NCI-H1105 treated with DMSO at 0.1 percent for 48 hours (cell line): ENCODE measurements at places on chromosomes 1 and 21.

DNA sequence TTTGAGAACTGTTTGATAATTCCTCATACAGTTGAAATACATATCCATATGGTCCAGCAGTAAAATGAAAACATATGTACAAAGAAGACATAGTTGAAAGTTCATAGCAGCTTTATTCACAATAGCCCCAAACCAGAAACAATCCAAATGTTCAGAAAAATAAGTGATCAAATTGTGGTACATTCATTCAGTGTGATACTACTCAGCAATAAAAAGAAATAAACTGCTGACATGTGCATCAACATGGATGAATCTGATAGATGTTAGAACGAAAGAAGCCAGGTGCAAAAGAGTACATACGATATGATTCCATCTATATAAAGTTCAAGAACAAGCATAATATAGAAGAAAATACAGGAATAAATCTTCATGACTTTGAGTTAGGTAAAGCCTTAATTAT, 77.2 kb downstream of the EVI5 start:
- DNase-seq, result no peak

GRCh38 chr21:34762786-34763185, 94.0 kb downstream of the CLIC6 start:
- DNase-seq, result no peak

GRCh38 chr1:200072636-200073285, 45.3 kb downstream of the NR5A2 start:
- no peak for DNase-seq

DNA sequence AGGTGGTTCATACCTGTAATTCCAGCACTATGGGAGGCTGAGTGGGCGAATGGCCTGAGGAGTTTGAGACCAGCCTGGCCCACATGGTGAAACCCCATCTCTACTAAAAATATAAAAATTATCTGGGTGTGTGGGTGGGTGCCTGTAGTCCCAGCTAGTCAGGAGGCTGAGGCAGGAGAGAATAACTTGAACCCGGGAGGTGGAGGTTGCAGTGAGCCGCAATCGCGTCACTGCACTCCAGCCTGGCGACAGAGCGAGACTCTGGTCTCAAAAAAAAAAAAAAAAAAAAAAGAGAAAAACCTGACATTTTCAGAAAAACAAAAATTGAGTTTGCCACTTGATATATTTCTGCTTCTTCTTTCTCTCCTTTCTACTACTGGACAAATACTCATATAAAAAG, 24.3 kb downstream of the CA6 start:
- no peak for DNase-seq

GRCh38 chr1:211335522-211336157, 9.0 kb downstream of the TRAF5 start:
- no peak for DNase-seq

DNA sequence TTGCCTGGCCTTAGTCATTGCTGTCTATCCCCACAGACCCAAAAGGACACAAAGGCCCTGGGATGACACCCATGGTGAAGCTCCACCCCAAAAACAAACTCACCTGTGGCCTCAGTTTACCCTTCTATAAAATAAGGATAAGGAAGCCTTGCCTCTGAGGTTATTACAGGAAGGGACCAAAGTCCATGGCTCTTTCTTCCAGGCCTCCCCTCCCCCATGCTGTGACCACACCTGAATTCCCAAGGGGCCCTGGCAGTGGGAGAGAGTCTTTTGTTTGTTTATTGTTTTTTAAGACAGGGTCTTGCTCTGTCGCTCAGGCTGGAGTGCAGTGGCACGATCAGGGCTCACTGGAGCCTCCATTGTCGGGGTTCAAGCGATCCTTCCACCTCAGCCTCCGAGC, 10.5 kb upstream of the TNFRSF25 start:
- no peak for DNase-seq

DNA sequence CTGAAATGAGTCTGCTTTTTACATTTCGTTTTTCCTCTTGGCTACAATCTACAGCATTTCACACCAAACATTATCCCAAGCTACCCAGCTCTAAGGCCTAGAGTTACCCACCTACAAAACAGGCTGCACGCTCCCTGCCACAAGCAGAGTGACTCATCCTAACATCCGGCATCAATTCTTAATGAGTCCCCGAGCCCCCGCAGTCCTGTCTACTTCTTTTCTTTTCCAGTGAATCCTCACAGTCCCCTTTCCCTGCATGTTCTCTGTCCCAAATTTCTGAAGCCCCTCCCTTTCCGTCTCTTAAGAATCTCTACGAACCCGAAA, 650 bp downstream of the PCNX2 start:
- peak; percentile 39 for DNase-seq

- DNase-seq, result peak; percentile 4
Measured at GRCh38 chr1:176719447-176719846, 256.5 kb downstream of the PAPPA2 start.

- no peak for DNase-seq
Measured at GRCh38 chr1:160705742-160706141, 5.9 kb downstream of the CD48 start.

- DNase-seq, result no peak
Measured at GRCh38 chr1:181846681-181847080, 214.8 kb downstream of the ZNF648 start.

GRCh38 chr1:106233511-106233910, 823.0 kb upstream of the PRMT6 start:
- no peak for DNase-seq

GRCh38 chr1:247367786-247368422, 36.2 kb upstream of the ZNF496 start:
- no peak for DNase-seq

DNA sequence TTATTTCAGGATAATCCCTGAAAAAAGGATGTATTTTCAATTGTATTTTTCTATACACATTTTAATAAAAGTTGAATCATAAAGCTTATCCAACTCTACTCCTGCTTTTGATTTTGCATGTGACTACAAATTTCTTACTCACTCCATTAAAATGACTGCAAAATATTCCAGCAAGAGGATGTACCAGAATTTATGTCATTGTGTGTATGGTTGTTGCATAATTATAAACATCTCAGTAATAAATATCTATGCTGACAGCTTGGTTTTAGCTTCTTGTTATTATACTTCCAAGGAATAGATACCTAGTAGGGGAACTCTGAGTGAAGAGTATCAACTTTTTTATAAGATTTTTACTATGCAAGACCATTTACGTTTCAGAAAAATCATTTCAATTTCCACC, 463.2 kb upstream of the RUNX1 start:
- no peak for DNase-seq

DNA sequence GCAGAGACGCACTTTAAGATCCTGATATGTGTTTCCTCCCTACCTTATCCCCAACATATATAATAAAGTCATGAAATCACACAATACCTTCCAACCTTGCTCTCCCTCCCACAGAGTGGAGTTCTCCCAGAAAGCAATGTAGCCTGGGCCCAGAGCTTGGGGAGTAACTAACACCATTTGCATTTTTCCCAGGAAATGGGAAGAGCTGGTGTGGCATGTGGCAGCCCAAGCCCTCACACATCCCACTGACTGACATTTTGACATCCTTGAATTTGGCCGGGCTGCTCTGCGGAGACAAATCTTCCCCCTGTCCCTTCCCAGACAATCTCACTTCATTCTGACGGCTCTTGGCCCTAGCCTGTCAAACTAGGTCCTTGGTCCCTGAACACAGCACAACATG, 37.0 kb upstream of the ATP2B4 start:
- DNase-seq, result no peak

GRCh38 chr1:7940745-7941436, at the start of gene TNFRSF9:
TNFRSF9 (minus strand) TSS chr1:7940839; CDS start chr1:7939994, 845 bp downstream.
- no peak for DNase-seq
